ENCODE measurements at places on chromosomes 5 and 9.

DNA sequence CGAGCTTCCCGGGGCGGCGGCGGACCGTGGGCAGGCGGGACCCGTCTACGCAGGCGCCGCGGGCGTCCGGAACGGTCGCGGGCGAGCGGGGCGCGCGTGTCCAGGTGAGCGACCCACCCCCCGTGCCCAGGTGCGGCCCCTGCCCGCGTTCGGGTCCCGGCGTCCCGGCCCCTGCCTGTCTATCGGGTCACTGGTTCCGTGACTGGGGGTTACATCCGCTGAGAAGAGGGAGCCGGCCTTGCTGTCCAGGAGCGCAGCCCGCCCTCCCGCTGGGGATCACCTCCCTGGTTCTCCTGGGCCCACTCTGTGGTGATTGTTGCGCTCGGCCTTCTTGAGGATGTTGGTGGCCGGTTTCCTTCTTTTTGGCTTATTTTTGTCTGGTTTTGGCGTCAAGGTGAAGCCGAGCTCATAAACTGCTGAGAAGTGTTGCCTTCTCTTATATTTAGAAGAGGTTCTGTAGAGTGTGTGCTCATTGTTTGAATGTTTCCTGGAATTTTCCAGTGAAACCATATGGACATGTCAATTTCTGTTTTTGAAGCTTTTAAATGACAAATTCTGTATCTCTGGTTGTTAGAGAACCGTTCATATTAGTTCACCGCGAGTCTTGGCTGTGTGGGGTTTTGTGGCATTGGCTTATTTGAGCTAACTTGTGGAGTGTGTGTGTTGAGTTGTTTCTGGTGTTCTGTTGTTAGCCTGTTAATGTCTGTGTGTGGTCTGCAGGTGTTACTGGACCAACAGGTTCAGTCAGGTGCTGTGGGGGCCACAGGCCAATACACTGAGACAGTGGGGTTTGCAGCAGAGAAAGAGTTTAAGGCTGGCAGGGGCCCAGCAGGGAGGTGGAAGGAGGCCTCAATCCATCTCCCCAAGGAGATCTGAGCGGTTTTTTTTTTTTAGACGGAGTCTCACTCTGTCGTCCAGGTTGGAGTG is 621 bp downstream of the CEP72 start:
- DNase-seq, result peak; percentile 35

- no peak for DNase-seq
These were observed 84.7 kb downstream of the YTHDC2 start for GRCh38 chr5:113598150-113598549.

DNA sequence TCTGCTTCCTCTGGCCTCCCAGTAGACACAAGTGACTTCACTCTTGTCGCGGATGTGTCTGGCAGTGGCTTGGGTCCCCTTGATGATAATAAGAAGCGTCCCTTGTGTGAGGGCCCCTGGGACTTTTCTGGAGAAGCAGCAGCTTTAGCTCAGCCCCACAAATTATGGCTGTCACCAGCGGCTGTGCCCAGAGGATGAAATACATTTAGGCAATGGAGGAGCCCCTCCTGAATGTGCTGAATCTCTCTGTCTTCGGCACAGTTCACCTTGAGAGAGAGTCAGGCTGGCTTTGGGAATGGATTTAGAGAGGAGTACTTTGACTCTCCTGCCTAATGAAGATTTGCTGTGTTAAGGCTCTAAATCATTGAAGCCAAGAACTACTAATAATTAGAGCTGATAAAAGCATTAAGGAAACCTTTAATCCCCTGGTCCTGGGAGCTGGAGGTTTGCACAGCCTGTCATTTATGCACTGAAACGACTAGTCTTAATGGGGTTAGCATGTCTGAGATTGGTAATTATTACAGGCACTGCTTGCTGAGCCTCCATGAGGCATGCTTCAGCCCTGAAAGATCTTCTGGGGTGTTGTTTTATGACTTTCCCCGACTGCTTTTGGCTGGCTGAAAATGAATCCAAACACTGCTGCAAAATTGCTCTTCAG is 127.0 kb downstream of the TENT4A start:
- no peak for DNase-seq

- DNase-seq, result no peak
These were observed 181.5 kb upstream of the RAI14 start for GRCh38 chr5:34474573-34475021.

GRCh38 chr5:93929131-93929530 is 187.7 kb upstream of the POU5F2 start:
- no peak for DNase-seq

DNA sequence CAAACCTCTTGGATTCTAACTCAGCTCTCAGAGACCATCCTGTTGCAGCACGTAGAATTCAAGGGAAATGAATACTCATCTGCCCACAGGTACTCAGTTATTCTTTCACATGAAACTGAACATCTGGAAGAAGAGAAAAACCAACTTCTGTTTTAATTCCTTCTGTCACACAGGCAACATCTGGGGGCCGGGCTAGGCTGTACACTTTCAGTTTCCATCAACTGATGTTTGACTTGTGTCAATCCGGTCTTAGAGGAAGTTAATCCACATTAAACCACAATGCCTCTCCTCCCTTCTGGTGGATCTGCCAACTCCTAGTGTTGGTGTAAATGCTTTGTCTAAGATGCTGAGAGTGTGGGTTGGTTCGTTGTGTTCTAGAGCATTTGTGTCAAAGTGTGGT is 17.6 kb downstream of the DMRT3 start:
- DNase-seq, result no peak

GRCh38 chr9:131727795-131728545 is 11.9 kb downstream of the RAPGEF1 start:
- DNase-seq, result no peak

DNA sequence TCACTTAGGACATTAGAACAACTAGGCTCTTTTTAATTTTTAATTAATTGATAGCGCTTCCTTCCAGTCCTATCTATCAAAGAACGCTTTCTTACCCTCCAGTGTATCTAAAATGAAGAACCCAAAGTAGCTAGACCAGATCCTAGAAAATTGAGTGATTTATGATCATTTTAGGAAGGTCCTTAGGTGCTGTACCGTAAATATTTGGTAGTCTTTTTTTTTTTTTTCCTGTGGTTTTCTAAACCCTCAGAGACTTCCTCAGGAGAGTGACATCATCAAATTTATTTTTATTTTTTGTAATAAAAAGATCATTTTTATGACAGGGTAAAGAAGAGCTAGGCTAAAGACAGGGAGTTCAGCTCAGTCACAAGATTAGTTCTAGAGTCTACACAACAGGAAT is 197.4 kb downstream of the WDR70 start:
- DNase-seq, result no peak

DNA sequence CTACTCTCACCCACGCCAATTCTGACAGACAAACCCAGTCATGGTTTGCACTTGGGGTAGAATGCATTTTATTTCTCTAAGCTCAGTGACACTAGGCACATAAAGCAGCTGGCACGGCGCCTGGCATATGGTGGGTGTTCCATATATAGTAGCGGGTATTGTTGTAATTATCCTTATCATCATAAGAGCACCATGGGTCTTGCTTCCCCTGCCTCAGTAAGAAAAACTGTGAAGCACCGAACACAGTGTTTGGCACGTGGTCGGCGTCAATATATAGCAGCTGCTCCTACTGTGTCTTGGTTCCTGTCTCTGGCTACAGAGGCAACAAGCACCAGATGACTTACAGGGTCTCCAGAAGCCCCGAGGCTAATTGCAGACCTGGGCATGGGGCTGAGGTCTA is 194.1 kb upstream of the PANK3 start:
- DNase-seq, result no peak

DNA sequence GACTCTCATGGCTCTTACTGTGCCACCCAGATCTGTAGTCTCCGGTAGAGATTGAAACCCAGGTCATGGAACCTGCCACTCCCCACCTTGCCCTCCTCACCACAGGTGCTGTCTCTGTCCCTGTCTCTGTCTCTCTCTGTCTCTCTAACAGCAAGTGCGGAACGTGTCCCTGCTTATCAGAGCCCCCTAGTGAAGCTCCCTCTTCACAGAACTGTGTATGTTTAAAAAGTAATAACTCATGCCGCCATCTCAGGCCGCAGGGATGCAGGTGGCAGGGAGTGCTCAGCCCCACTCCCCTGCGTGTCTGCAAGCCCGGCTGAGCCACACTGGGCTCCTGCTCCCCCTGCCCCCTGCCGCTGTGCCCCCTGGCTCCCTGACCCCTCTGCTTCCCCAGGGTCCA is 43.8 kb downstream of the UNC5A start:
- DNase-seq, result no peak

All from stimulated activated CD4-positive, alpha-beta T cell treated with anti-CD3 and anti-CD28 coated beads, Interleukin-2, amount 100 ng/mL, for 24 hours (primary cell).